Stimulated activated memory B cell treated with anti-CD40 and anti-IgM and Interleukin-4, amounts not matched to agents 10 μg/mL and 1 μg/mL and 100 μg/mL, for 72 hours (primary cell): ENCODE measurements at places on chromosomes 5 and 9.

DNA sequence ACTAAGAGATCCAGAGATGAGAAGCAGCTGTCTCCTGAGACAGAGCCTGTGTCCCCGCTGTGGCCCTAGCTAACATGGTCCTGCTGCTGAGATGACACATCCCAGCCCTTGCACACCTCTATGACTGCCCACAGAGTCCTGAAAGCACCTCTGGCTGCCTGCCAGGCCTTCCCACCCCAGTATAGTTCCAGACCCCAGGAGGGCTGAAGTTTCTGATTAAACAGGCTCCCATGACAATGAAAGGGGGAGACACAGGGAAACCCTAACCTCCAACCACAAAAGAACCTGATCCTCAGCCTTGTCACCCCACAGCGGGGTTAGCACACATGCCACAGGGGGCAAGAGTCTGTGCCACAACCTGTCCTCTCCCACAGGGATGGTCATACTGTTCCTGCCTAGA is 15.6 kb downstream of the CIZ1 start:
- ATAC-seq = no peak

DNA sequence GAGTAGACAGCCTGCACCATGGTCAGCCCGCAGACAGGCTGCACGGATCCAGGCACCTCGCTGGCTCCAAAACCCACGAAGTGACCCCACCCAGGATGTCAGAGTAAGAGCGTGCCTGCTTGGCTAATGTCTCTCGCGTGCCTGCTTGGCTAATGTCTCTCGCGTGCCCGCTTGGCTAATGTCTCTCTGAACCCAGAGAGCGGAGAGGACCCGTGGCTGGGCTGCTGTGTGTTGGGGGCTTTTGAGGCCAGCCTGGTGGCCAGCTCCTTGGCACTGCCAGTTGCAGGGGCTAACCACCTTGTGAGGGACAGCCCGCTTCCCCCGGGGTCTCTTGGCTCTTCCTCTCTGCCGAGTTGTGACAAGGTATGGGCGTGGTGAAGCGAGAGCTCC is 8.9 kb upstream of the RXRA start:
- no peak for ATAC-seq

DNA sequence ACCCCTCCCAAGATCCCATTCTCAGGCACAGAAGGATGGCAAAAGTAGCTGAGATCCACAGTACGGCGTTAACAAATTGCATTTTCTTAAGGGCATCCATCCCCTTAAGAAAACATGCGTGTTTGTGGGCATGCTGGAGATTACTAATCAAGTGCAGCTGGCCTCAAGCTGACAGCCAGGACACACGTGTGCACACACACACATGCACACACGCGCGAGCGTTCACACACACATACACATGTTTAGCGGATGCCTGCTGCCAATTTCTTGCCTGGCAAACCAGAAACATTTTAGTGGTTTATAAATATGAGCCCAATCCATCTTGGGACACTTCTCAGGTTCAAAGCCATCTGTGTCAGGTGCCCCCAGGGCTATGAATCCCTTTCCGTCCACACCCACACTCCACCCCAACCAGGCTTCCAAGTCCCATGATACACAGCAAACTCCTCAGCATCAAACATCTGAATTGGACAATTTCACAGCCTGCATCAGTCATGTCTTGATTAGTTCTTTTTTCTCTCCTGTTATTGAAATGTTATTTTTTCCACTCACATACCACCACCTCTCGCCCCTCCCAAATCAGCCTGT is 23.5 kb upstream of the SMIM23 start:
- no peak for ATAC-seq

- ATAC-seq = no peak
These were observed 10.4 kb upstream of the BTF3 start for GRCh38 chr5:73487815-73488214.

- no peak for ATAC-seq
These were observed 161.1 kb downstream of the GLIS3 start for GRCh38 chr9:4138781-4139180.

- no peak for ATAC-seq
These were observed 70.6 kb downstream of the RAB3C start for GRCh38 chr5:58653521-58653920.

DNA sequence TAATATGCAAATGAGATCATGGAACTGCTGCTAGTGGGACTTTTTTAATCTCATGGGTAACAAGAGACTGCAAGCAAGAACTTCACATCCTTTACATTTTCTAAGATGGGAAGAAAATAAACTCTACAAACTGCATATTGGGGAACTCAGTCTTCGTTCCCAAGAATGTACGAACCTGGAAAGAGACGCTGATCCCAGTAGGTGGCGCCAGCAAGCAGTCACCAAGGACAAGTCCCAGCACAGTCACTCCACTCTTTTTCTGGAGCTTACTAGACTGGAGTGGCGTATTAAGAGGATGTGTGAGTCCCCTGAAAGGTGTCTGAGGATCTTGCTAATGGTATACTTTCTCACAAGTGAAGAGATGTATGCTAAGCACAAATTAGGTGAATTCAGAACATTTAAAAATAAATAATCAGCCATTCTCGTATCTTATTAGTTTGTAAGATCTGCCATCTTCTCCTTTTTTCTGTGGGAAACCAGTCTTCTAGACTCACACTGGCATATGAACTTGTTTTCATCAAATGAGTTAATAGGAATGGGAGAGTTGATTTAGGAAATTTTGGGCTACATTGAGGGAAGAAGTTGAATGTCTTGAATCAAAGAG is 16.0 kb upstream of the PUM3 start:
- ATAC-seq = no peak

- ATAC-seq = no peak
These were observed 91.3 kb upstream of the GPBP1 start for GRCh38 chr5:57082441-57083067.

- no peak for ATAC-seq
These were observed 21.0 kb upstream of the RHOBTB3 start for GRCh38 chr5:95709967-95710650.

DNA sequence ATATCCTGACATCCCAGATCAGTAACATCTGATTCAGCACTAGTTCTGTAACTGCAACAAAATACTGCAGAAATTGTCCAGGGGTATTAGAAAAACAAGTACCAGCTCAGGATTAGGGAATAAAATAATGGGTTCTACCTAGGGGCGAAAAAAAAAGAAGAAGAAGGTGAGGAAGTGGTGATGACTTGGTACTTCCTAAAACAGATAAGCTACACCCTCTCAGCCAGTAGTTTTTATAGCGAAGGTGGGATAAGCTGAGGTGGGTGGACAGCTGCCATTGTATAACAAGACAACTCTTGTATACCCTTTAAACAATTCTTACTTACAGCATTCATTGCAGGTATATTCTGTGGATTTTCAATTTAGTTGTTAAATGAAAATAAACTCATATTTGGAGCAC is 19.1 kb downstream of the RAPGEF6 start:
- no peak for ATAC-seq

- no peak for ATAC-seq
These were observed 8.6 kb upstream of the FIBCD1 start for GRCh38 chr9:130947618-130948140.

GRCh38 chr5:96963267-96963666 is 27.4 kb downstream of the LNPEP start:
- ATAC-seq = peak; percentile 74

- peak; percentile 21 for ATAC-seq
These were observed 615.7 kb upstream of the MEF2C start for GRCh38 chr5:89498699-89499098.

DNA sequence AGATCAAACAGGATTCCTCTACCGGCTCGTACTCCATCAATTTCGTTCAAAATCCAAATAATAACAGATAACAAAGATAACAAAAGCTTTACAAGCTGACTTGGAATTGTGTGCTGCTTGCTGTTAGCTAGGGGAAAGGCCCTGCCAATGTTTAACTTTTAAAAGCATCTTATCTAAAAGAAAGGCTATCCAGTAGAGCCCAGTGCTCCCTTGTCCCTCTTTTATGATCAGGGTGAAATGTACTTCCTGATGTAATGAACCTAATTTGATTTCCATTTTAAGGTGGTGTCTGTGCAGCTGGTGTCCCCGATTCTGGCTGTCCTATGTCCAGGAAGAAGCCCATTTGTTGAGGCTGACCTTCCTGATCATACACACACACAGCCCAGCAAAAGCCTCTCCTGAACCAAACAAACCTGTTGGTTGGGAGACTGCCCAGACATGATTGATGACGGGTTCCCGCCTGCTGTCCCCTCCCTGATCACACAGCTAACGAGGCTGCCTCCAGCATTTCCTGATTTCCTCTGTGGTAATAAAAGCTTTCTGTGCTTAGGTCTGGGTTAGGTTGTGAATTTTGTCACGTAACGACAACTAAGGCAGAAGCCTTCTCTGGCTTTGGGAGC is 54.1 kb downstream of the PWWP2A start:
- no peak for ATAC-seq
